ENCODE measurements at places on chromosomes 1 and 21.

DNA sequence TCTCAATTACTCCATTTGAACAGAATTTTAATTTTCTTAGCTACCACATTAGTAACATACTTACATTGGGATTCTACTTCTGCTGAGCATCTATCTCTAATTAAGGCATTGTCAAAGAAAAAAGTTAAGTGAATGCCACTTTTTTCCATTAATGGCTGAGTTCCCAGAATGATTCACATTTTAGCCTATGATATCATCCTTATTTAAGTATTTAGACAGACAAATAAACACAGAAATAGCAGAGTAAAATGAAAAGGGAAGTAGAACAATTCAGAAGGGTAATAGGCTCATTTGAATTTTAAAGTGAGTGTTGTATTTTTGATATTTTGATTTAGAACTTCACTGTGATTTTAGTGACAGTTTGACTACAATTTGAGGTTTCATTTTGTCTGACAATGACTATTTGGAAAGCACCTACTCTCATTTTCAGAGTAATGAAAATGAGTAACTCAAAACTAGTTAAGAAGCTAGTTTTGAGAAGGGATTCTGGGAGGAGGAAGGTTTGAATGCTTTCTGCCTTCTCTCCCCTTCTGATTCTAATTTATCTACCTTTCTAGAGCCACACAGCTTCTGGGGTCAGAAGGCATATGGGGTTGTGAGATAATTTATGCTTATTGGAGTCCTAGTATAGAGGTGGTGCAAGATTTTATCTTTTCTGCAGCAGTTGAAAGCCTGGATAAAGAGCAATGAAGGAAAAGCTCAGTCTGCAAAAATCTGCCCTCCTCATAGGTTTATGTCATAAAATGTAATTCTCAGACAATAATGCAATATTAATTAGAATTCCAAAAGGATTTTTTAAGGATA is 15.5 kb downstream of the LYPLAL1 start:
- no peak for DNase-seq

- peak; percentile 80 for DNase-seq
Observed at GRCh38 chr1:155134880-155135414, 705 bp upstream of the SLC50A1 start.

DNA sequence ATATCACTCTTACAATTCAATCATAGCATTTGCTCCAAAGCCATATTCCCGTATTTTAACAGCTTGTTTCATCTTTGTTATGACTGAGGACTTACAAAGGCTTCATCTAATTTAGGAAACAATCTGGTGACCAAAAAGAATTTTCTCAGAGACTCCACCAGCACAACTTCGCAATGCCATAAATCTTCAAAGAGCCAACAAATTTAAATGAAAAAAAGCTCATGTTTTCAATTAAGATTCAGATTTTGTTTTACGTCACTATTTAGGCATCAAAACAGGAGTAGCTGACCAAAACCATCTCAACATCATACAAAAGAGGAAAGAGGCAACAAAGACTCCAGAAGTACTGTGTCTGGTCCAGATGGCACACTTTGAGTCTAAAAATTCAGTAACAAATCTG is 373.3 kb downstream of the TTLL7 start:
- DNase-seq = no peak

DNA sequence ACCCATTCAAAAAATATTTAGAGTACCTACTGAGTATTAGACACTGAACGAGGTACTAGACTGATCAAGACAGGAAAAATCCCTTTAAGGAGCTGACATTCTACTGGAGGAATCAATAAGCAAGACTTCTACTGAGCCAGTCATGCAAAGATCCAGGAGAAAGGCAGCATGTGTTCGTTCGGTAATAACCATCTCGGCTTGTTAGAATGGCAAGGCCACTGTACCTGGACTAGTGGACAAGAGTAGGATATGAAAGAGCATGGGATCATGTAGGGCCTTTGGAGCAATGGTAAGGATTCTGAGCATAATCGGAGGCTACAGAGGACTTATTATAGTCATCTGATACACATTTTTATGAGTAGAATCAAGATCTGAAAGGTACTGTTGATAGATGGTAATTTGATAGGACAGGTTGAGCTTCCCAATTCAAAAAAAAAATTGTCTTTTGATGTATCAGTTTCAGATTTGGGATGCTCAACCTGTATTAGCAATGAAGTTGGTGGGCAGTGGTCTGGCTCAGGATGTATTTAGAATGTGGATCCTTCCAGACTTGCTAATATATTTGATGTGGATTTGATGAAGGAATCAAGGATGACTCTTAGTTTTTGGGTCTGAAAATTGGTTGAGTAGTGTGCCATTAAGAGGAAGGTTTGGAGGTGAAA is 2.3 kb downstream of the COX20 start:
- DNase-seq = no peak

All from SHP77 (cell line).